Ascending aorta (tissue), 2 donors: ENCODE measurements at places on chromosomes 7 and 10.

DNA sequence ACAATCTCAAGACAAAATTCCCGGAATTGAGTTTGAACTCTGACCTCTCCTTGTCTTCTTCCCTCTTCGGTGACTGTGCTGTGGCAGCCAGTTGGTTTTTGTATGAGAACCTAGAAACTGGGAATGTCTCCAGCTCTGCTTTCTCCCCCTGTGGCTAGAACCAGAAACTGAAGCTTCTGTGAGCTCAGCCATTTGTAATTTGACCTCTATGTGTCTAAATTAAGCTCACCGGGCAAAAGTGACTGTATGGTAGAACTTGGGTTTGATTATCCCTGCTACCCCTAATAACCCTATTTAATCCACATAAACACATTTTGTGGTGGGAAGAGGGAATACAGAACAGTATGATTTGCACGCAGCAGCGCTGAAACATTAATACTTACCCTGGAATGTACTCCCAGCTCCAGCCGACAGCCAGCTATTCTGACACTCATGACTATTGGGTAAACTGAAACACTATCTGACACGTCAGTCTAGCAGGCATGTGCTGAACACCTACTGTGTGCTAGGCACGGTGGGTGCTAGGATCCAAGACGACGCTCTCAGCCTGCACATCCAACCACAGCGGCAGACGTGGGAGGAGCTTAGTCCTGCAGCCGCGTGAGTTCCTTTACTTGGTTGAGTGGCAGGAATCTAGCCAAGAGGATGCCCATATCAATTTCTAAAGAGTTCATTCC is 324.8 kb downstream of the SFMBT2 start:
- no peak overlapping the region for H3K27ac ChIP-seq
- no peaks in the 10 kb centered on the region for H3K36me3 ChIP-seq
- DNase-seq, result no peak
- H3K4me3 ChIP-seq, result no peak overlapping the region
- H3K4me1 ChIP-seq, result no peaks in the 10 kb centered on the region
- no peaks in the 10 kb centered on the region for H3K27me3 ChIP-seq

- H3K36me3 ChIP-seq, result no peaks in the 10 kb centered on the region
- H3K4me1 ChIP-seq, result no peaks in the 10 kb centered on the region
- H3K27ac ChIP-seq, result no peak overlapping the region
- H3K4me3 ChIP-seq, result no peak overlapping the region
- H3K27me3 ChIP-seq, result no peaks in the 10 kb centered on the region
These were observed 31.2 kb upstream of the EN2 start for GRCh38 chr7:155426543-155427410.

DNA sequence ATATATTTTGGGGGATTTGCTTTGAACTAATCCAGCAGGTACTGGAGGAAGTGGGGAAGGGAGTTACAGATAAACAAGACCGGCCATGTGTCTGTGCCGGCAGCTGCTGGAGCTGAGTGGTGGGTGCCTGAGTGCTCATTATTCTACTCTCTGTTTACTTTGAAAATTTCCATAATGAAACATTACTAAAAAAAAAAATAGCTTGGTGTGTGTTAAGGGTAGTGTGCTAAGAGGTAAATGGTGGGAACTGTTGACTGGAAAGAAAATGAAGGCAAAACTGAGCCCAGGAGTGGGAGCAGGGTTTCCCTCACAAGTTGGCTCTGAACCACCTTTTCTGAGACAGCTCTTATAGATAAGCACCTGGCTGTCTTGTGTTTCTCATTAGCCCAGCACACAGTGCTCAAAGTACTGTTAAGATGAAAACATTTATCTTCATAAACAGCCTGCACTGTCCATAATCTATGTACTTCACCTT is 50.6 kb downstream of the PARD3 start:
- H3K36me3 ChIP-seq, result no peaks in the 10 kb centered on the region
- no peak for DNase-seq
- H3K27ac ChIP-seq, result no peak overlapping the region
- H3K4me1 ChIP-seq, result no peaks in the 10 kb centered on the region
- no peaks in the 10 kb centered on the region for H3K27me3 ChIP-seq
- H3K4me3 ChIP-seq, result no peak overlapping the region

GRCh38 chr7:39659356-39660013 is 36.1 kb downstream of the RALA start:
- no peaks in the 10 kb centered on the region for H3K27me3 ChIP-seq
- no peaks in the 10 kb centered on the region for H3K4me1 ChIP-seq
- no peaks in the 10 kb centered on the region for H3K36me3 ChIP-seq
- DNase-seq, result no peak
- no peak overlapping the region for H3K27ac ChIP-seq
- no peak overlapping the region for H3K4me3 ChIP-seq

- no peaks in the 10 kb centered on the region for H3K36me3 ChIP-seq
- H3K27me3 ChIP-seq, result no peaks in the 10 kb centered on the region
- no peak overlapping the region for H3K4me3 ChIP-seq
- H3K4me1 ChIP-seq, result no peaks in the 10 kb centered on the region
These were observed 40.4 kb downstream of the HDAC9 start for GRCh38 chr7:18535810-18536415.

GRCh38 chr10:70851597-70852475 is 36.1 kb downstream of the SGPL1 start:
- H3K4me1 ChIP-seq, result no peaks in the 10 kb centered on the region
- H3K4me3 ChIP-seq, result no peak overlapping the region
- H3K36me3 ChIP-seq, result peaks cover 29% of the 10 kb centered on the region
- no peak overlapping the region for H3K27ac ChIP-seq
- no peak for DNase-seq
